Fibroblast of skin of scalp (primary cell): ENCODE measurements at places on chromosomes 13 and 19.

- peak; percentile 27 for DNase-seq
Observed at GRCh38 chr13:30037306-30037705, 186.9 kb upstream of the UBL3 start.

- DNase-seq = no peak
Observed at GRCh38 chr13:99225078-99225477, 24.4 kb downstream of the UBAC2 start.

GRCh38 chr13:100549316-100549715 lies 39.3 kb downstream of the GGACT start:
- no peak for DNase-seq

GRCh38 chr19:3606174-3606689 lies 443 bp downstream of the TBXA2R start:
- DNase-seq = no peak

GRCh38 chr13:46551410-46552302 lies 1.3 kb upstream of the LRCH1 start:
- DNase-seq = peak; percentile 86

DNA sequence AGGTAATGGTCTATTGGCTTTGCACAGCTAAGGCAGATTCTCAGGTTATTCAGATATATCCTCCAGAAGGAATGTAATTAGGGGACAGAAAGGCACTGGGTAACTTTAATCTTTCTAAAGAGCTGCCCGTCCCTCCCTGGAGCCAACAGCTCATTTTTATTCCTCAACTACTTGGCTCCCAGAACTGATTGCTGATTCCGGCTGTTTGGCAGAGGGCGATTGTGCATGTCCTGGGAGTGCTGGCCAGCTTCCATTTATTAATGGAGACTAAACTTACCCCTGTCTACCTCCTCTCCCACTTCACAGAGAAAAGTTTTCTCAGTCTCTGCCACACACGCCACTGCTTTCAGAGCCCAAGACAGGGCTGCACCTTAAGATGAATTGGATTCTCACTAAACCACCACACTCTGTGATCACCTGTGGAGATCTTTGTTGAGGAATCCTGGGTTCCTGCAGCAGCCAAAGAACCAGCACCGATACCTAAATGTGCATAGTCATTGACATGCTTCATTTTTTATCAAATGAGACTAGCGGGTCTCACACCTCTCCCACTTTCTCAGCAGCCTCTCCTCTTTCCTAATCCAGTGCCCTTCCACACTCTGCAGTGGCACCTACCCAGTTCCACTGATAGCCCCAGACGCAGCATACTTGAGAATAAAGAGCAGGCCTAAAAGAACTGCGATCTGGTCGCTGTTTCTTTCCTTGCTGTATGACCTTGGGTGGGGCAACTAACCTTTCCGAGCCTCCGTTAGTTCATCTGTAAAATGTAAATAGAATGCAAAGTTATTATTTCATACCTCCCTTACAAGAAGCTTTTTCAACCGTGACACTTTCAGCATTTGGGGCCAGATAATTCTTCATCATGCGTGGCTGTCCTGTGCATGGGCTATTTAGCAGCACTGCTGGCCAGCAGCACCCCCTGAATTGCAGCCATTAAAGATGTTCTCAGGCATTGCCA lies 648.7 kb downstream of the UQCRFS1 start:
- DNase-seq = no peak

DNA sequence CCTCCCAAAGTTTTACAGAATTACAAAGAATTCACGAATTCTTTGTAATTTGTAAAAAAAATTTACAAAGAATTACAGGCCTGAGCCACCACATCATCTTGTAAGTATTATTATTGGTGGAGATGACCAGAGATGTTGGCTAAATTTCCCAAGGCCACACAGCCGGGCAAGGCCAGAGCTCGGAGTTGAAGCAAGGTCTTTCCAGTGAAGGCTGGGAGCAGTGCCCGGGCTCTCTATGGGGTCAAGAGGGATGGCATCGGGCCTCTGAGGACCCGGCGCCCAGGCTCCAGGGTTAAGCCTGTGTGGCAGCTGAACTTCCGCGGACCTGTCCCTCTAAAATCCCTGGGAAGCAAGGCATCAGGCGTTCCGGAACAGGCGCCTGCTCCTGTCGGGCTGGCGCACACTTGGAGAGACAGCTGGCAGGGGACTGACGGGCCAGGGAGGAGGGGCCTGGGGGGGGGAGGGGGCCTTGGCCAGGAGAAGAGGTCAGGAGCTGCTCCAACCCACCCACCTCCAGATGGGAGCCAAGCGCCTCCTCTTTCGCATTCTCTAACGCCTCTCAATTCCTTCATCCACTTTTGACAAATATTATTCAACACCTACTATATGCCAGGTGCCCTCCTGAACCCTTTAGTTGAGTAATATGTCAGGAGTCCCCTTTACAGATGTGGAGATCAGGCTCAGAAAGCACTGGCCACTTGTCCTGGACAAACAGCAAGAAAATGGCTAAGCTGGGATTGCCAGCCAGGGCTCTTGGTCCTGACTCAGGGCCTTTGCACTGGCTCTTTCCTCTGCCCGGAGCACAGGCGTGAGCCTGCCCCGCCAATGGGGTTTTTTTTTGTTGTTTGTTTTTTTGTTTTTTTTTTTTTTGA lies 36.8 kb upstream of the SEMA6B start:
- no peak for DNase-seq

DNA sequence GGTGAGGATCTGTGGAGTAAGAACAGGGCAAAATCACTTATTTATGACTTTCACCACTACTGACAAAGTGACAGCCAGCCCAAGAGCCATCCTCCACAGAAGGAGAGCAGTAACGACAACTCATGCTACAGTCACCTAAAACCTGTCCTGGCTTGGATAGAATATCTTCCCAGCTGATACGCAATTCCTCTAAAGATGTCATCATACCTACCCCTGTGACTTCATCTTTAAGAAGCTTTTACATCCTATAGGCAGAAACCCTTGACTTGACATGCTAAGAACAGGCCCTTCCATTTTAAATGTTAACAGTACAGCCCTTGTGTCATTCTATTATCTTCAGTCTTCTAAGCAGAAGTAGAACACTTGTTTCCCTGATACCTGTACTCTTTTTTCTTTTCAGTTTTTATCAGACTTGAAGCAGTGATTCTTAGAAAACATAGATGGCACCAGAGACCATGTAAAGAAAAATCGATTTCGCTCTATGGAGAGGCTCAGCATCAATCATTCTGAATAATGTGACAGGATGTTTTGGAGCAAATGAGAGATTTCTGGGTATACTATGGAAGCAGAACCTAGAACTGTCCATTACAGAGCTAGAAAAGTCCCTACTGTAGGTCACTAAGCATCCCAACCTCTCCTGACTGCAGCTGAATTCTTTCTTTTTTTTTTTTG lies 20.1 kb downstream of the STOML3 start:
- no peak for DNase-seq

GRCh38 chr19:17703824-17704463 lies 15.3 kb upstream of the MAP1S start:
- peak; percentile 26 for DNase-seq

- DNase-seq = no peak
Observed at GRCh38 chr13:41452462-41452861, 4.9 kb upstream of the RGCC start.

DNA sequence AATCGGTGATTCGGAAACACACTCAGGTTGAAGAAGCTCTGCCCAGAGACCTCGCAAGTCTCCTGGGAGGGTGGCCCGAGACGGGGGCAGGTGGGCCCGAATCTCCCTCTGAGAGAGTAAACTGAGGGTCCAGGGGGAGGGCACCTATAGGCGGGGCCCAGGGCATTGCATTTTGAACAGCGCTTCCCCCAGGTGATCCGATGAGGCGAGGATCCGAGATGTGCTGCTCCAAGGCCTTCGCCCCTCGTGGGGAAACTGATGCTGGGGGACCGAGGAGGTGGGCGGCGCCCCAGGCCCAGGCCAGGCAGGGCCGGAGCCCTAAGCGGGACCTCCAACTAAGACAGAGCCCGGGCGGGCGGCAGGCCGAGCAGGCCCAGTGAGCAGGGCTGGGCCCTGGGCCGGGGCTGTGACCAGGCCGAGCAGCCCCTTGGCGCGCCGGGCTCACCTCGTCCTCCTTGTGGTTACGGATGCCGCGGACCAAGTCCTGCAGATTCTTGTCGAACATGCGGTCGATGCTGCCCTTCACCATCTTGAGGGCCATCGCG lies 500 bp downstream of the AP3D1 start:
- no peak for DNase-seq

DNA sequence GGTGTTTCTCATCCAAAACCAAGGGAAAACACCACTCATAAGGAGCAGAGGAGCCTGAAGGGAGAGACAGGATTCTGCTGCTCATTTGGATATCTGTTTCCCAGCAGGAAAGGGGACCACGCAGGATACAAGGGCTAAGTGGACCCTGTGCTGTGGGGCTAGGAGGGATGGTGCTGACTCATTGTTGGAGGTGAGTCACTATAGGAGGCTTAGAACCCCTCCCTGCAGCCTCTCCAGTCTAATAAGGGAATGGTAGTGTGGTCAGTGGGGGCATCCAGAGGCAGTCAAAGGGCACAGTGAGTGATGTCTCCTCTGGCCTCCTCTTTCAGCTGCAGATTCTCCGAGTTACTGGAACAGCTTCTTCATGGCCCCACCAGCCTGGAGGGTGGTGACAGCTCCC lies 442.3 kb downstream of the TUBA3C start:
- DNase-seq = no peak

- DNase-seq = peak; percentile 12
Observed at GRCh38 chr13:110560601-110561343, 750 bp downstream of the RAB20 start.

DNA sequence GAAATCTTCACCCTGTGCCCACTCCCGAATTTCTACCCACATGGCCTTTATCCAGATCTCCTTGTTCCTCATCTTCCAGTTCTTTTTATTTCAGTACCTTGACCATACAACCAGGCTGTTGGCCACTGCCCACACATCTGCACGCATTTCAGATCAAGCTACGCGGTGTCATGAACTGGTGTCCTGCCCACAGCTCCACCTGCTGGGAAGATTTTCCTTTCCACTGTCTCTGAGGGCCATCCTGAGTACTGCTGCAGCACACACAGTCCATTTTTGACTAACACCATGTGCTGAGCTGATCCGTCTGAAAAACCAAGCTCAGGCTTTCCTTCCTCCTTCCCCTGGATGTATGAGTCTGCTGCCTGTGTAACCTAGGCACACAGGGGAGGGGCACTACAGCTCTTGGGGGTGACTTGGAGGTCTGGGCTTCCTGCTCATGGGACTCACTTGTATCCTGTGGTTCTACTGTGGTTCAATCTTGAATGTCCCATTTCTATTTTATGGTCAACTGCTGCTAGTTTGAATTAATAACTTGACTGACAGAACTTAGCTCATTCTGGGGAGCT lies 71.9 kb downstream of the WASF3 start:
- no peak for DNase-seq

DNA sequence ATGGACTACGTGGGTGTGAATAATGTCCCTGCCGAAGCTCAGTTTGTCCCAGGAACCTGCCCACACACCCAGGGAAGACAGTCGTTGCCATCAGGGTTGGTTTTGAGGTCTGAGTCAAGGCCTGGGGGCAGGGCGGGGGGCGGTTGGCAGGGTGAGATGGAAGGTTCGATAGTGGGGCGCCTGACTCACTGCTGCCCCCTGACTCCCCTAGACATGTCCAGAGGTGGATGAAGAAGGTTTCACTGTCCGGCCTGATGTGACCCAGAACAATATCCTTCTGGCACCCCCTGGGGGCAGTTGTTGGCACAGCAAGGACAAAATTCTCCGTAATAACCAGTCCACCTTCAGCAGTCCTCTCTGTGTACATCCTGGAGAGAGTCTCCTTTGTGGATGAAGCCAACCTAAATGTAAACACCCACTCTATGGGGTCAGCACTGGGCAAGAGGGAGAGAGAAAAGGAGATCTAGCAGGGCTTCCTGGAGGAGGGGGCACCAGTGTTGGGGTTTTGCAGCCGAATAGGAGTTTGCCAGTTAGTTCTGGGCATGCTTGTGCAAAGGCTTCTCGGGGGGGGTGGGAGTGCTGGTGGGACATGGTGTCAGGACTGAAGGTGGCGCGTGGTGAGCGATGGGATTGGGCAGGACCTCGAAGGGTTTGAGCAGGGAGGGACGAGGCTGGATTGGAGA lies 19.6 kb upstream of the B3GNT3 start:
- peak; percentile 15 for DNase-seq

DNA sequence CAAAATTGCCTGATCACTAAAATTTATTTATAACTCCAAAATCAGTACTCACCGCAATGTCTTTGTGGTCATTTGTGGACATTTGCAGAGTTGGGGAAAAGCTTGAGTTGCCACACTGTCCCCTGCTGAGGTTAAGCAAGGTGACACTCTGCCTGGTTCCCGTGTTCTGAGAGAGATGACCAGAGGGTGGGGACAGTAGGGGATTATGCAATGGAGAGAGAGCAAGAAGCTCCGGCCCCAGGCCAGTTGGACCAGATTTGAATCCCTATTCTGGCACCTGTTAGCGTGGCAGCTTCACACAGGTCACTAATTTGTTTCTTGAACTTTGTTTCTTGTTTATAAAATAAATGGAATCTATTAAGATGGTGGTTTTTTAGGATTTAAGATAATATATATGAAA lies 17.8 kb downstream of the ERCC5 start:
- no peak for DNase-seq

DNA sequence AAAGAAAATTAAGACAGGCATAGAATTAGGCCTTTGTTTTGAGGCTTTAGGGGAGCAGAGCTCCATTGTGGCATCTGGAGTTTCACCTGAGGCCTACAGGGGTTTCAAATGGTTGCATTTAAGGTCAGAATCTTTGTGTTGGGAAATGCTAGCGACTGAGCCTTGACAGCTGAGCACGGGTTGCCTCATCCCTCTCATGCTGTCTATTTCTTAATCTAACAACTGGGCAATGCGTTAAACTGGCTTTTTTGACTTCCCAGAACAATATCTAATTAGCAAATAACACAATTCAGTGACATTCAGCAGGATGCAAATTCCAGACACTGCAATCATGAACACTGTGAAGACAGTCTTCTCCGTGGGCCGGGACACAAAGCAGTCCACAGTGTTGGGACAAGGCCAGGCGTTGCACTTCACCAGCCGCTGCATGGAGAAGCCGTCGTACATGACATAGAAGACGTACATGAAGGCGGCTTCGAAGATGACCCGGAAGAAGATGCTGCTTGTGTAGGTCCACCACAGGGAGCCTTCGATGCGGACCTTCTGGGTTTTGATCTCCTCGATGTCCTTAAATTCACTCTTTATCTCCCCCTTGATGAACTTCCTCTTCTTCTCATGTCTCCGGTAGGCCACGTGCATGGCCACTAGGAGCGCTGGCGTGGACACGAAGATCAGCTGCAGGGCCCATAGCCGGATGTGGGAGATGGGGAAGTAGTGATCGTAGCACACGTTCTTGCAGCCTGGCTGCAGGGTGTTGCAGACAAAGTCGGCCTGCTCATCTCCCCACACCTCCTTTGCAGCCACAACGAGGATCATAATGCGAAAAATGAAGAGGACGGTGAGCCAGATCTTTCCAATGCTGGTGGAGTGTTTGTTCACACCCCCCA lies 3.8 kb downstream of the GJB2 start:
- no peak for DNase-seq

DNA sequence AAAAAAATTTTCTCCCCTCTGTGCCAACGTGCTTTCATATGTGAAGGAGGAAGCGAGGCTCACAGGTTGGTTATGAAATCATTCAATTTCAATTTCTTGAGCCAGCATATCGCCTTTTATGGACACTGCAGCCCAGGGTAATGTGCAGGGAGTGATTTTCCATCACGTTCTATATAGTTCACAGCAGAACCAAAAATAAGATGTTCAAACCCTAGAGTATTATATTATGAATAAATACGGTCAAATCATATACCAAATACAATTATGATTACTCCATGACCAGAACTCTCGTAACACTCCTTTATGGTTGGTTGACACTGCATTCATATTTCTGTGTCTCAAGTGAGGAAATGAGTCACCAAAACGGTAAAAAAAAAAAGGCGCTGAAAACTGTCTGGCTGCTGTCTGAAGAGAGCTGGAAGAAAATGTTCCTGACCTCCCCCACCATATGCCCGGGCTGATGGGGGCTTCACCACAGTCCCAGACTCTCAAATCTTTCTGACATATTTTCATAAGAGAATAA lies 75.8 kb upstream of the UBAC2 start:
- DNase-seq = peak; percentile 86
